ENCODE measurements at places on chromosomes 7 and 10.

GRCh38 chr7:6279937-6280336 lies 7.5 kb upstream of the CYTH3 start:
- DNase-seq: no peak

GRCh38 chr7:101066141-101066832 lies 19.0 kb upstream of the TRIM56 start:
- no peak for DNase-seq

GRCh38 chr7:51368334-51368733 lies 51.7 kb upstream of the COBL start:
- no peak for DNase-seq

DNA sequence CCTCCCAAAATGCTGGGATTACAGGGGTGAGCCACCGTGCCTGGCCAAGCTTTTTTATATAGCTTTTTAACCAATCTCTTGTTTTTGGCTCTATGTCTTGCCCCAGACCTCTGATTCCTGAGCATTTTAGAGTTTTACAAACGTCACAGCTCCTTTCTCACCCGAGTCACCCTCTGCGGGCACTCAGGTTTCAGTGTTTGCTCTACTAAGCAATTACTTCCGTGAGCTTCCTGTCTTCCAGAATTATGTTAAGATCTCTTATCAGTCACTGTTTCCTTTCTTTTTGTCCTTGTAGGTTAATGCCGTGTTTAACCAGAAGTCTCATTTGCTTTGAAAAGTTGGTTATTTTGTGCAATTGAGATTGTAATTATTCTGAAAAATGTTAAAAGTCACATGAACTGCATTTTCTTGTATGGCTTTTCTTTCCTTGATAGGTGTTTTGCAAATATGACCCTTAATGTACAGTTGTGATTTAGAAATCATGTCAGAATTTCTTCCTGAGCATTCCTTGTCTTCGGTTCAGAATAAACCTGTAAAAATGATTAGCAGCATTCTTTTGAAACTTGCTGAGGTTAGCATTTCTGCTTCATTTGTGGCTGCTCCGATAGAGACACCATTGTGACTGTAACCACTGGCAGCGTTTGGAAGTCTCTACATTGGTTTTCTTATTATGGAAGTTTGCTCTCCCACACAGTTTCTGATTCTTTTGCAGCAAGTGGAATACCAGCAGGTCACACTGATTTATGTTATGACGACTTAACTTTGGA lies 4.5 kb upstream of the HKDC1 start:
- no peak for DNase-seq

GRCh38 chr7:1232623-1233332 lies at the start of gene UNCX:
TSS of gene UNCX (plus strand) at chr7:1232872. CDS start at chr7:1233018, 146 bp downstream.
- DNase-seq: no peak

DNA sequence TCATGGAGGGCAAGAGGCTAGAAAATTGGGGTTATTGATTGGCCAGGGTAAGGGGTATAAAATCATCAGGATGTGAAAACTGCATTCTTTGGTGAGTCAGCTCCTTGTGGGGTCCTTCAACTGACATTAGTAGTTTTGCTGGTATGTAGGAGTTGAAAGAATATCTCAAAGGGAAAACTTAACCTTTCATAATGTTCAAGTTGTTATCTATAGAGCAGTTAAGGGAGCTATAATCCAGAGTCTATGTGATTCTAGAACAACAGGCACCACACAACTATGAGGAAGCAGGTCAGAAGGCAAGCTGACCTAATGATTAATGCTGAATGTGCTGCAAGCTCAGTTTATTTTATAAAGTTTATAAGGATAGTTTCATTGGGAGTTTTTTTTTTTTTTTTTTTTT lies 13.7 kb downstream of the PRPS1L1 start:
- DNase-seq: no peak

- DNase-seq: no peak
Measured at GRCh38 chr7:55468495-55468894, 103.4 kb downstream of the LANCL2 start.

- no peak for DNase-seq
Measured at GRCh38 chr7:144824360-144824759, 11.5 kb downstream of the TPK1 start.

All from tibial artery (tissue), 4 donors.